Stomach (tissue), 19 donors: ENCODE measurements at places on chromosomes 4 and X. TPM values are rescaled to one million over a fixed set of nuclear protein-coding genes. Genes with fewer than 3 reads are reported as not detected.
A peak's percentile ranks its signal among the peaks of the same experiment; 100 is the strongest.

Gene DCAF4L1
- total RNA-seq = not detected

- H3K36me3 ChIP-seq = no peaks in the 10 kb centered on the region
- peaks cover 14% of the 10 kb centered on the region for H3K4me1 ChIP-seq
- peak overlapping the region; percentile 55 for H3K4me3 ChIP-seq
- H3K27ac ChIP-seq = peak overlapping the region; percentile 58
These were observed 58.0 kb upstream of the DDX3X start for GRCh38 chrX:41275661-41276609.

DNA sequence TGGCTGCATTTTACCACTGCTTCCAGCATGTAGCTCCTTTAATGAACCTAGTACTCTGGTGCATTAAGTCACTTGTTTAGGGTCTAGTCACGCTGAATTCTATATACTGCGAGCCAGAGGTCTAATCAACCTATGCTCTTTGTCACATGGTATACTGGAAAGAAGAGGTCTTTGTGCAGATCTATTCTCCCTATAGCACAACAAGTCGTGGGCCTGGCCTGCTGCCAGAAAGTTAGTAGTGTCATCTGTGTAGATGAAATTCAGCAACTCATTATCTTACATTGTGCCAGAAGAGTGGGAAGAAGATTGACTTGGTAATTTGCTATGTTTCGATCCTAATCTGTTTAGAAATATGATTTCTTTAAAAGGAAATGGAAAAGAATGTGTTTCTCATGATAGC, 80.8 kb downstream of the AWAT2 start:
- H3K27me3 ChIP-seq = peaks cover 6% of the 10 kb centered on the region
- no peak overlapping the region for H3K27ac ChIP-seq
- no peak overlapping the region for H3K4me3 ChIP-seq
- no peaks in the 10 kb centered on the region for H3K4me1 ChIP-seq

DNA sequence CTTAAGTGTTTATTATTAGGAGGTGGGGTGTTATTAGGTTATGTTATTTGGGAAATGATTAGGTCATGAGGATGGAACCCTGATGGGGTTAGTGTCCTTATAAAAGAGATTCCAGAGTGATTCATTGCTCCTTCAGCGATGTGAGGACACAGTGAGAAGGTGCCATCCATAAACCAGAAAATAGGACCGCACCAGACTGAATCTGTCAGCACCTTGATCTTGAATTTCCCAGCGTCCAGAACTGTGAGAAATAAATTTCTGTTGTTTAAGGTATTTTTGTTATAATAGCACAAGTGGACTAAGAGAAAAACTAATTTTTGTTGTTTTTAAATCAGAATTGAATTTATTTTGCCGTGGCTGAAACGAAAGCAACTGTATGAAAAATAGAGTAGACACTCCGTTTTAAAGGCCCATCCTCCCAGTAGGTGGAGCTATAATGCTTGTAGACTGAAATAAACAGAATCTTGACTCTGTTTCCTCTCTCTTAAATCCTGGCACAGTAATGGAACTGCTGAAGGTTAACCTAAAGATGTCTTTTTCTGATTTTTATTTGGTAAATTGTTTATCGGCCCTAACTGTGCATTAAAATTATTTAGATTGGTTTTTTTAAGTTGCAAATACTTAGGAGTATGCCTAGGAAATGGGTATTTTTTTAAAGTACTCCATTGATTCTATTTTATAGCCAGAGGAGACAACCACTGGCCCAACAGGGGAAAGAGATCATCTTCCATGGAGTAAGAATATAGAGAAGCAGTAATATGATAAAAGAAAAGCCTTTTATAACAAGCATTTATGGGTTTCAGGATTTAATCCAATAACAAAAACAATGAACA, 133.2 kb upstream of the ADAMTS3 start:
- DNase-seq = peak; percentile 70
- no peaks in the 10 kb centered on the region for H3K36me3 ChIP-seq
- H3K27me3 ChIP-seq = no peaks in the 10 kb centered on the region
- no peak overlapping the region for H3K27ac ChIP-seq
- no peaks in the 10 kb centered on the region for H3K4me1 ChIP-seq
- peak overlapping the region; percentile 36 for H3K4me3 ChIP-seq

Gene TMPRSS11D
- total RNA-seq = not detected

GRCh38 chr4:78227411-78228057, 170.4 kb downstream of the FRAS1 start:
- no peak for DNase-seq
- no peaks in the 10 kb centered on the region for H3K27me3 ChIP-seq
- H3K4me1 ChIP-seq = no peaks in the 10 kb centered on the region
- H3K36me3 ChIP-seq = no peaks in the 10 kb centered on the region
- H3K27ac ChIP-seq = no peak overlapping the region
- no peak overlapping the region for H3K4me3 ChIP-seq

DNA sequence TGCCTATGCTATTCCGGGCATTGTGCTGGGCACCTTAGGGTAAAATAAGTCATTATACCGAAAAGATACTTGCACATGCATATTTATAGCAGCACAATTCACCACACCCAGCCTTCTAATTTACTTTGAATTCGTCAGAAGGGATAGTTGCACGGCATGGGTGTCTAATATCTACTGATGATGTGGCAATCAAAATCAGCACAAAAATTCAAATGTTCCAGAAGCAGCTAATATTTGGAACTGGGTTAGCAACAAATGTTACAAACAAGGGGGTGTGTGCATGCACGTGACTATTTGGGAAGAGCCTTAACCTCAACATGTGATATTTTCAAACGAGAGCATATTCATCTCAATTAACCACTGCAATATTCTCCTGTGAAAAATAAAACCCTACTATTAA, 79.7 kb upstream of the PRSS48 start:
- H3K36me3 ChIP-seq = no peaks in the 10 kb centered on the region
- H3K4me3 ChIP-seq = no peak overlapping the region
- H3K27me3 ChIP-seq = no peaks in the 10 kb centered on the region
- H3K4me1 ChIP-seq = no peaks in the 10 kb centered on the region
- H3K27ac ChIP-seq = peak overlapping the region; percentile 20

GRCh38 chr4:5460106-5460801, 248.1 kb downstream of the EVC2 start:
- no peaks in the 10 kb centered on the region for H3K36me3 ChIP-seq
- no peak overlapping the region for H3K4me3 ChIP-seq
- H3K27ac ChIP-seq = no peak overlapping the region
- no peaks in the 10 kb centered on the region for H3K27me3 ChIP-seq
- DNase-seq = peak; percentile 43
- no peaks in the 10 kb centered on the region for H3K4me1 ChIP-seq

Gene TEX13B
- not detected for total RNA-seq

- no peak overlapping the region for H3K4me3 ChIP-seq
- no peak for DNase-seq
- H3K27ac ChIP-seq = no peak overlapping the region
- H3K4me1 ChIP-seq = no peaks in the 10 kb centered on the region
- H3K27me3 ChIP-seq = no peaks in the 10 kb centered on the region
These were observed 20.6 kb upstream of the HPGDS start for GRCh38 chr4:94363136-94363655.
